ENCODE measurements at places on chromosomes 11 and 22. TPM values are rescaled to one million over a fixed set of nuclear protein-coding genes. Genes with fewer than 3 reads are reported as not detected.

SLC37A2 gene
- 7.8 TPM for total RNA-seq

SCN2B gene
- not detected for total RNA-seq

GRCh38 chr11:95434009-95434408 lies 203.0 kb upstream of the SESN3 start:
- DNase-seq: no peak

GRCh38 chr22:30238661-30239487 lies 7.7 kb downstream of the LIF start:
- no peak for DNase-seq

DNA sequence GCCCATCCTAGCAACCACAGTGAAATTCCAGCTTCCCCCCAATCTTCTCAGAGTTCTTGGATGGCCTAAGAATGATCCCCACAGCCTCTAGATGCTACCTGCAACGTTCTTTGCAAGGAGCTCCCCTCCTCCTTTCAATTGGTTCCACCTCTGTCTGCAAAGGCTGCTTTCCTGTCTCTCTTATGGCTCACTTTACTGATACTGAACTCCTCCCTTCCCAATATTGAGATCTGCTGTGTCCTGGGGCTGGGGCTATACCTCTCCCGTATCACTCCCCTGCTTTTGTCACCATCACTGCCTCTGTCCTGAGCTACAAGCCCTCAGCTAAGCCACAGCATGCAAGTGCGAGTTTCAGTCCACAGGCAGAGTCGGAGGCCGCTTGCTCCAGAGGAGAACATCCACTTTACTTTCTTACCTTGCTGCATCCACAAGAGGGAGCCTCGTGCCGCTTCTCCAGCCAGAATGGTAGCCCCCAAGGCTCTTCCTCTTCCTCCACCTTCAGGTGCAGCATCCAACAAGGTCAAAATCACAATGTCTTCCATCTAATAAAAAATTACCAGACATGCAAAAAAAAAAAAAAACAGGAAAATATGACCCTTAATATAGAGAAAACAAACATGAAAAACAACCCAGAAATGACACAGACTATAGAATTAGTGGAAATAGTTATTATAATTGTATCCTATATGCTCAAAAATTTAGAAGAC lies 48.6 kb upstream of the TMEM45B start:
- DNase-seq: peak; percentile 60

- DNase-seq: no peak
Measured at GRCh38 chr11:129779342-129779741, 36.3 kb upstream of the TMEM45B start.

DNA sequence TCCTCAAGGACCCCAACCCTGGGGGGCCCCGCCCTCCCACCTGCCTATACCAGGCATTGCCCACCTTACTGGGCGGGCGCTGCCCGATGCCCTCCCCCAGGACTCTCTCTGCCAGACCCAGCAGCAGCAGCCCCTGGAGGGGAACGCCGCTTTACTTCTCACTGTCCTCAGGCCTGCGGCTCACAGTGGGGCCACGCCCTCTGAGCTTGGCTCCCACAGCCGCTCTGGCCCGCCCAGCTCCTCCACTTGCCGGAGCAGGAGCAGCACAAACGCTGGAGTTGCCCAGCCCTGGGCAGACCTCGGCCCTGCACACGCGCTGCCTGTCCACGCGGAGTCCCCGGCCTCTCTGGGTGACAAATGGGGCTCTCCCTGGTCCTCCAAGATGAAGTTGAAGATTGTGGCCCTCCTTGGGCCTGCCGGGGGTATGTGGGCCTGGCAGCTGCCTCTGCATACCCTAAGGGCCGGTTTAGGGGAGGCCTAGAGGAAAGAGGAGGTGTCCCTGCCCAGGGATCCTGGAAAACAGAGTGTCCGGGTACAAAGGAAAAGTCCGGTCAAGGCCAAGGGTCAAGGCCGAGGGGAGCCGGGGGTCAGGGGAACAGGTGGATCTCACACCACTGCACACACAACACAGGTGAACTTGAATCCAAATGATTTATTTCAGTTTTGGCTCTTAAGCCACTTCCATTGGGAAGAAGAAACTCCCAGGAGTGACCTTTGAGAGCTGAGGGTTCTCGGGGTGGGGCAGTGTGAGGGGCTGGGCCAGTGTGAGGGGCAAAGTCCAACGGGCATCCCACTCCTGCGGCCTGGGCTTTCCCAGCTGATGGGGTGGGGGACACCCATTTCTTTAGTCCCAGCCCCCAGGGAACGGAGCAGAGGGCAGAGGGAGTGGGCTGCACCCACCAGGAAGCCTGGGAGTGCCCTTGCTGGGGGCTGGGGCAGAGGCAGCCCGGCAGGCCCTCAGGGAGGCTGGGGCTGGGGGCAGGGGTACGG lies 674 bp upstream of the BAIAP2L2 start:
- no peak for DNase-seq

PIK3IP1 gene
- total RNA-seq: 0.25 TPM

SLC6A5 gene
- total RNA-seq: not detected

DNA sequence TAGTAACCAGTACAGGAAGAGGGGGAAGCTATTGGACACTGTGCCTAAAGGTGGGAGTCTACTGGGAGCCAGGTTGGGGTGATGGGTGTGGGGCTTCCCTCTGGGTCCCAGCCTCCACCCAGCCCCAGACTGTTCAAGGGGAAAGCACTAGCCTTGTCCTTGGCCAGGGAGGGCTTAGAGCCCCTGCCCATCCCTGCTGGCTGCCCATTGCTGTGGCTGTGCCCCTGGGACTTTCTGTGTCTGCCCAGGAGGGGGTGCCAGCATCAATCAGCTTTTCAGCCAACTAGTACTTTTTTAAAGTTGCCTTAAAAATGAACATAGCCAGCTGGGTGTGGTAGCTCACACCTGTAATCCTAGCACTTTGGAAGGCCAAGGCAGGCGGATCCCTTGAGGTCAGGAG lies 19.9 kb downstream of the INCENP start:
- no peak for DNase-seq

- DNase-seq: no peak
Measured at GRCh38 chr11:128726458-128727139, 32.7 kb downstream of the FLI1 start.

- DNase-seq: no peak
Measured at GRCh38 chr22:30559889-30560288, 13.3 kb upstream of the SEC14L6 start.

KDM4F gene
- not detected for total RNA-seq

DNA sequence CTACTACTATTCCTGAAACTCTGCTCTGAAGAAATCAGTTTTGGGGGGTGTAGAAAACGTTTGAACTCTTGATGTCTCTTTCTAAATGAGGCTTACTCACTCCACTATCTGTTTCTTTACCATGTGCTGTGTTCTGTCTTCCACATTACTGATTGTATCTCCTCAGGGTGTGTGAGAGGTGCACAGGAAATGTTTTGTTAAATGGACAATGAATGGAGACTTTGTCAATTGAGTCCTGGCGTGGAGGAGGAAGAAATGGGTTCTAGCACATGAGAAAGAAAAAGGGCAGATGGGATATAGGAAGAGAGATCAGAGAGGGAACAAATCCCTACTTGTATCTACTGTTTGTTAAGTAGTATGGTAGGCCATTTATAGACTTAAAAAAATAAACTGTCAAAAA lies 577.1 kb upstream of the CCDC90B start:
- no peak for DNase-seq

DNA sequence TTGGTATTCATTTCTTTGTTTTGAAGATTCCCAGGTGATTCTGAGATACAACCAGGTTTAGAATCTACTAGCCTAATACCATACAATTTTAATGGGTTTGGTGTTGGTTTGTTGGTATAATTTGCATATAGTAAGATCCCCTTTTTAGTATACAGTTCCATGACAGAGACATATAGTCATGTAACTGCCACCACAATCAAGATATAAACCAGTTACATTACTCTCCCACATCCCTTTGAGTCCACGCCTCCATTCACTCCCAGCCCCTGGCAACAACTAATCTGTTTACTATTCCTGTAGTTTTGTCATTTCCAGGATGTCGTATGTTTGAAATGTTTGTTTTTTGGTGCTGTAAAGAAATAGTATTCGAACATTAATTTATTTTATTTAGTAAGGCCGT lies 4.3 kb downstream of the ASRGL1 start:
- no peak for DNase-seq

DNA sequence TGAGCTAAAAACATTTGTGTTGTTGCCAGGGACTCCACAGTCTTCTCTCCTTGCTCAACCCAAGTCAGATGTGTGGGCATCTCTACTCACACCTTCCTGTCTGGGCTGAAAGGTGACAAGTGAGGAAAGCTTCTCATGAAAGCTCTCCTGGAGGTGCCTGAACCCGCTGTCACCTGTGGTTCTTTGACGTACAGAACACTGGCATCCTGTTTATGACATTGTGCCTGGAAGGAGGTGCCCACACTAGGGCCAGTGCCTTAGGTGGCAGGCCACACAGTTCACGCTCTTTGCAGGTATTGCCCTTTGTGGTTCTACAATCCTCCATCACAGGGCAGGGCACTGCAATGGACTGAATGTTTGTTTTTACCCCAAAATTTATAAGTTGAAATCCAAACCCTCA lies 108.5 kb downstream of the CD44 start:
- no peak for DNase-seq

GRCh38 chr22:20459152-20459542 lies 21.5 kb upstream of the SCARF2 start:
- no peak for DNase-seq

CBX7 gene
- total RNA-seq: 5.3 TPM

GRCh38 chr22:41563051-41563711 lies 2.4 kb downstream of the CSDC2 start:
- DNase-seq: peak; percentile 56

GRCh38 chr11:62556875-62557631 lies 10.4 kb upstream of the AHNAK start:
- DNase-seq: peak; percentile 43

- DNase-seq: peak; percentile 82
Measured at GRCh38 chr22:50469377-50470305, 5.2 kb downstream of the SBF1 start.

ALDH3B2 gene
- total RNA-seq: not detected

GRCh38 chr11:16749666-16750065 lies 11.2 kb downstream of the C11orf58 start:
- no peak for DNase-seq

ARHGEF17 gene
- 27.6 TPM for total RNA-seq

- DNase-seq: no peak
Measured at GRCh38 chr22:37801946-37802309, 5.8 kb upstream of the GCAT start.
